Activated naive CD4-positive, alpha-beta T cell treated with anti-CD3 and anti-CD28 coated beads, Interleukin-2, amount 10 ng/mL, durations not matched to agents 5 hours and 36 hours (primary cell): ENCODE measurements at places on chromosomes 5 and 9. TPM values are rescaled to one million over a fixed set of nuclear protein-coding genes. Genes with fewer than 3 reads are reported as not detected.

Gene CARD19
- total RNA-seq = 50.3 TPM

Gene CNOT8
- total RNA-seq = 88.6 TPM

Gene NEURL1B
- 6.9 TPM for total RNA-seq

Gene PTGS1
- not detected for total RNA-seq

Gene DNAJC18
- total RNA-seq = 7.3 TPM

Gene LCN9
- not detected for total RNA-seq

Gene CER1
- total RNA-seq = not detected

Gene SH2D3C
- total RNA-seq = 70.4 TPM

Gene CDC14B
- 1.2 TPM for total RNA-seq

Gene UQCRQ
- 263 TPM for total RNA-seq

Gene SLC45A2
- total RNA-seq = not detected

Gene PCDHB10
- total RNA-seq = not detected

Gene CTXN3
- not detected for total RNA-seq

Gene BRD8
- 65.0 TPM for total RNA-seq

Gene SLC4A9
- 0.68 TPM for total RNA-seq

Gene TLX3
- not detected for total RNA-seq

Gene ABCA1
- 0.22 TPM for total RNA-seq

Gene MCTP1
- total RNA-seq = not detected

Gene ENG
- total RNA-seq = 18.3 TPM

Gene MTX3
- total RNA-seq = 12.9 TPM

Gene ALDOB
- not detected for total RNA-seq

Gene CARTPT
- not detected for total RNA-seq

Gene IRX1
- total RNA-seq = not detected

Gene IL33
- not detected for total RNA-seq

Gene ZNF454
- not detected for total RNA-seq

Gene MELK
- total RNA-seq = 39.5 TPM

Gene PAPPA
- total RNA-seq = not detected

Gene ADAM19
- total RNA-seq = 106 TPM

Gene PCAT7
- not detected for total RNA-seq

Gene NACC2
- total RNA-seq = 8.3 TPM

Gene IL11RA
- 83.9 TPM for total RNA-seq

Gene FBXO10
- 3.5 TPM for total RNA-seq

Gene TUT7
- 38.9 TPM for total RNA-seq

Gene SPINK6
- not detected for total RNA-seq

Gene LHX6
- not detected for total RNA-seq

Gene FAM163B
- total RNA-seq = not detected

Gene ZFP37
- 0.98 TPM for total RNA-seq

Gene SH3GL2
- not detected for total RNA-seq

Gene ROR2
- 0.07 TPM for total RNA-seq

Gene STPG3
- not detected for total RNA-seq

Gene PCDHB12
- not detected for total RNA-seq

Gene TSSK1B
- total RNA-seq = not detected

Gene GHR
- not detected for total RNA-seq

Gene CDH6
- not detected for total RNA-seq

Gene FAM114A2
- total RNA-seq = 25.7 TPM

Gene ACOT12
- total RNA-seq = not detected

Gene SV2C
- 0.02 TPM for total RNA-seq
